Ureter (tissue), 1 donor: ENCODE measurements at places on chromosomes 2 and 18. TPM values are rescaled to one million over a fixed set of nuclear protein-coding genes. Genes with fewer than 3 reads are reported as not detected.

- no peak for DNase-seq
Observed at GRCh38 chr2:217559084-217559483, 443.7 kb downstream of the TNS1 start.

DNA sequence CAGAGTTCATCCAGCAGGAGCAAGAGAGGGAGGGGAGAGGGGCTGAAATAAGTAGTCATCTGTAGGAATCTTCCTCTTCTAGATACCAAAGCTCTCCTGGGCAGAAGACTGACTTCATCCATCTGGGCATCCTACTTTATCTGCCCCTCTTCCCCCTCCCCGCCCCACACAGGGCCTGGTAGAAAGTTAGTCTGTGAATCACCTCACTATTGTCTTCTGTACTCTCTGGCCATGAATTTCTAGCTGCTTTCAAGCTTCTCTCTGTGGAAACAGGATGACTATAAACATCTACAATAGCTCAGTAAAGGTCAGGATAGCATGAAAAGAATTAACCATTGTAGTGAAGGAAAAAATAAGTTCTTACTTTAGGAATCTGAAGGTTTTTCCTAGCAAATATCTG is 47.7 kb upstream of the RNU4ATAC start:
- DNase-seq, result no peak

Gene PCARE
- not detected for total RNA-seq

- DNase-seq, result no peak
Observed at GRCh38 chr2:234378440-234378839, 118.4 kb downstream of the ARL4C start.

Gene DNER
- 0.34 TPM for total RNA-seq

- DNase-seq, result no peak
Observed at GRCh38 chr2:48943436-48943835, 187.9 kb upstream of the LHCGR start.

DNA sequence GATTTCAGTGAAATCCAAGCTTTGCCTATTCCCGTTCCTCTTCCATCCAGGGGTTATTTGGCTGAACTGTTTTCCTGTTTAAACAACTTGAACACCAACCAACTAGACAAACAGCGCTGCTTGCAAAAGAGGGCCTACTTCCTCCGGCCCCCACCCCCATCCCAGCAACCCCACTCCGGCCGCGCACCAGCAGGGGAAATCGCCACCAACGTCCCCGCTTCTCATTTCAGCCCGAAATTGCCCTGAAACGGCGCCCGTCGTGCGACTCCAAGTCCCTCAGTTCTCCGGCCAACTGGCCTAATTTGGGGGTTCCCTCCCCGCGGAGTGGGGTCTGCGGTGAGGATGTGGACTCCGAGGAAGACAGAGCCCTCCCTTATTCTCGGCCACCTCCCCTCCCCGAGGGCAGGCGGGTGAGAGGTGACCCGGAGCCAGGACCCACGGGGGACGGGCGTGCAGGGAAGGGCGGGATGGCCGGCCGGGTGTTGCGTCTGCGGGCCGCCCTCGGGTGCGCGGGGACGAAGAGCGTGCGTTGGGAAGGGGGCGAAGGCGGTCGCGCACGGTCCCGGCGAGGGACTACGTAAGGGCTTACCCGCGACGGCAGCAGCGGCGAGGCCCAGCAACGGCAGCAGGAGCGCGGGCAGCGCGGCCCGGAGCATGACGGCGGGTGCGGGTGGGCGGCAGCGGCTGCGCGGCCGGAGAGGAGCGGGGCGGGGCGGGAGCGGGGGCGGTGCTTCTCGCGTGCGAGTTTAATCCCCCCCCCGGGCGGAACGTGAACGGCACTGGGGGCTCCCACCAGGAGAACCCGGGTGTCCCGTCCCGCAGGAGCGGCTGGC is at the start of gene CD302:
Gene CD302, minus strand, starts transcription at position 666 of the 833 bp plus-strand sequence. Its CDS starts 10 bp downstream, at position 656.
- peak; percentile 74 for DNase-seq

Gene PRSS56
- total RNA-seq, result not detected

DNA sequence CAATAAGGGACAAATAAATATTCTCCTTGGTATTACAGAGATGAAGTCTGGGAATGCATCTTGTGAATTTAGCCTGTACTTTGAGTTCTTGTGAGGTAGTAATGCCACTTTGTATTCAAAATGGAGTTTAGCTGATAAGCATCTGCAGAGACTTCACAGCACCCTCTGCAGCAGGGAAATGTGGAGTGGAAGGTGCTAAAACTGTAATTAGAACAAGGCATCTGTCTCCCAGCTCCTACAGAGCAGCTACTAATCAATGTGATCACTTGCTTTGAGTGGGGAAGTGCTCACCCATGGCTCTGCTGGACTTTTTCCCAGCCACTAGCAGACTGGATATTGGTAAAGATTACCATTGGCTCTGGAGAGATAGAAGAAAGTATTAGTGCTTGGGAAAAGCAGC is 56.2 kb upstream of the TMEFF2 start:
- DNase-seq, result no peak
